NCI-H1436 (cell line): ENCODE measurements at places on chromosomes 2 and 18.

DNA sequence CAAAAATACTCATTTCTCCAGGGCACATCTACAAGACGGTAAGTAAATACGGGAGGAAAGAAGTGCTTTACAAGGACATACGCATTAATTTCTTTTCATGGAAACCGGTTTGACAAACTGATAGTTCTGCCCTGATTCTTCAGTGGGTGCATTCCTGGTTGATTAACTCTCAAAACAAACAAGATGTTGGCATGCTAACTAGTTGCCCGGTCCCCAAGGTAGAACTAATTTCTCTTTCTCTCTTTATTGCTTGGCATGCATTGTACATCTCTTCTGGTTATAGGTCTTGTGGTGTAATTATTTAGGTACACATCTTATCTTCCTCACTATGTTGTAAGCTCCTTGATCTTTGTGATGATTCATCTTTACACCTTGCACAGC lies 46.9 kb upstream of the SPATS2L start:
- DNase-seq: peak; percentile 71

DNA sequence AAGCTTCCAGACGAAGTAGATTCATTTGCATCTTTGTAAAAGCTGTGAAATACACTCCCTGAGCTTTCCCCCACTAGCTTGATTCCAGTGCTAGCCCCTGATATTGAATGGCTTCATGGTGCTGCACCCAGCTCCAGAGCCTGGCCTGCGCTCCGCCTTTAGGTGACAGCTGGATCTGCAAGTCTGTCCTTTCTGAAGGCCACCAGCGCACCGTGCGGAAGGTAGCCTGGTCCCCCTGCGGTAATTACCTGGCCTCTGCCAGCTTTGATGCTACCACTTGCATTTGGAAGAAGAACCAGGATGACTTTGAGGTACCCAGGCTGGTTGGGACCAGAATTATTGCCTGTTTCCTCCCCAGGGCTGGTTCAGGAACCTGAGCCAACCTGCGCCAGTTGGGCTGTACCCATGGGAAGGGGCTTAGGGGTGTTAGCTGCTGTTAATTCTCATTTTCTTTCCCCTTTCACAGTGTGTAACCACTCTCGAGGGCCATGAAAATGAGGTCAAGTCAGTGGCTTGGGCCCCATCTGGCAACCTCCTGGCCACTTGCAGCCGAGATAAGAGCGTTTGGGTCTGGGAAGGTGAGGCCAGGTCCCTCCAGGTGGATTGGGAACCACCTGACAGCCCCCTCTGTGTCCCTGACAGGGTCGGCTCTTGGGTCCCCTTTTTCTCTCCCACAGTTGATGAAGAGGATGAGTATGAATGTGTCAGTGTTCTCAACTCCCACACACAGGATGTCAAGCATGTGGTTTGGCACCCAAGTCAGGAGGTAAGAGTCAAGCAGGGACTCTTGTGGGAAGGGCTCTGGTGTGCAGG lies 1.3 kb downstream of the CIAO1 start:
- peak; percentile 5 for DNase-seq

DNA sequence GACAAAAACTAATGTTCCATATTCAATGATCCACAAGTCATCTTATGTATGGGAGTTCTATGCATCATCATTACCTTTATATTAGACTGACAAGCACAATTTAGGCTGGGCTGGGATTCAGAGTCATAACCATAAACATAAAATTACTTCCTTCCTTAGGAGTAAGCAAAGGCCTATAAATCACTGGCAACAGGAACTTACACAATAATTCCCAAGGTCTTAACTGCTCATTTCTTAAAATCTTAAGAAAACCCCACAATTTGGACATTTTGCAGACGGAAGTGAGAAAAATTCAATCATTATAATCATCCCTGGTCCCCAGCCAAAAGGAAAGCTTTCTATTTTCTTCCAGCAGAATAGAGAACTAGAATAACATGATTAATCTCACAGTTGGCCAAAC lies 232.3 kb downstream of the DYM start:
- DNase-seq: no peak

DNA sequence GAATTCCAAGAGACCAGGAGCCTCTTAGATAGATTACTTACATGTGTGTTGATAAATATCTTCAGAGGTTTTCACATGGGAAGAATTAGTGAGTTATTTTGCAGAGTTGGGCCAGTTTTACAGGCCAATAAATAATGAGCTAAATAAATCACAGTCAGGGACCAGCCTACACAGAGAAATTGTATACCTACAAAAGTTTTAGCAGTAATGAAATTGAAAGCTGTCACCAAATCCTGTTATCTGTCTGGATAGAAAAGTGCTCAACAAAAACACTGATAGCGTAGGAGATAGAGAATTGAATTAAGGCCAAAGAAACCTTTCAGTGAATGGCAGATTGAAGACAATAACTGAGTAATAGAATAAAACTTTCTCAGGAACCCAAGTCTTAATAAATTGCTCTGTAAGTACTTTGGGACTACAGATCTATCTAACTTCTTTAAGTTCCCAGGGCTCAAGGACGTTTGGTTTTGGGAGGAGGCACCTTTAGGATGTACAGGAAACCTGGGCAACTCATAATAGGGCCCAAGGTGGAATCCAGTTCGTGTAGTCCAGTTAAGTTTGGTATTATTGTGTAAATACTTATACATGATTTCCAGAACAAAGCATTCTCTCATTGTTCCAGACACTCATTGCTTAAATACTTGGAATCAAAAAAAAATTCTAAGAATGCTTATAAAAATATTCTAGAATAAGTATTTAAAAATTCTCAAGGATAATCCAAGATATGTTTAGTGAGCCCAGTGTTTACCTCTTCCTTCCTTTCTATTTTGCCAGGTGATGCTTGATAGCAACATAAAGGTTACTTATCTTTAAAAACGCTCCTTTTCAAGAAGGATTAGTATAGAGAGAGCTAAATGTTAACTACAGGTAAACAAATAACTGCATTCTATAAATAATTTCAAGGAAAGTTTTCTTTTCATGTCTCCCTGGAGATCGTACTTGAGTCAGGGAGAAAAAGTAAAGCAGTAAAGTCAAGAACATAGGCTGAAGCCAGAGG lies 134.5 kb downstream of the NCKAP5 start:
- DNase-seq: no peak

DNA sequence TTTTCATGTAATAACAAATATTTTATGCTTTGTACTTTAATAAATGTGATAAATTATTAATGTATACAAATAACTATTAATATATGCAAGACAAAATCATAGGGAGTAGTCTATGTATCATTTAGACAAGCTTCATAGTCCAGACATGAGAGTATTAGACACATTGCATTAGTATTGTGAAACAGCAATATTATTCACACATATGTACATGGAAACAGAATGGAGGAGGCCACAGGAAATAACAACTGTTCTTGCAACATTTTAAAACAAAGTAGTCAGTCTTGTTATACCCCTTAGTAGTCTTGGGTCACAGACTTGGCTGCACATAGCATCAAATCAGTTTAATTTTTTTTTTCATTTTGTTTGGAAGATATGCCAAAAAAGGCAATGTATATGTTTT lies 15.8 kb downstream of the DSC1 start:
- no peak for DNase-seq

DNA sequence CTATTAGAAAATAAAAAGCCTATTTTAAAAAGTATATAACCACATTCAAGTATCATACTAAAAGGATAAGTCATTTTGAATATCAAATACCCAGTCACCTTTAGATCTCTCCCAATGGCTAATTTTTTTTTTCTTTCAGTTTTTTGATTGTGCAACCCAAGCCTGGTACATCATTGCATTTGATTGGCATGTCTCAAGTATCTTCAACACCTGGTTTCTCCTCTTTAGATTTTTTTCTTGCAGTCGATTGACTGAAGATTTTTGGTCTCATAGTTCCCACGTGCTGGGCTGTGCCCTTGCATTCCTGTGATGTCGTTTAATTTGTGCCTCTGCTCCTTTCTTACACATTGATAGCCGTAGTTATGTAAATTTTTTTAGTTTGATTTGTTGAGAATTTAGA lies 40.7 kb downstream of the ATIC start:
- DNase-seq: no peak

GRCh38 chr18:78126106-78126505 lies 853.5 kb upstream of the SALL3 start:
- DNase-seq: no peak

DNA sequence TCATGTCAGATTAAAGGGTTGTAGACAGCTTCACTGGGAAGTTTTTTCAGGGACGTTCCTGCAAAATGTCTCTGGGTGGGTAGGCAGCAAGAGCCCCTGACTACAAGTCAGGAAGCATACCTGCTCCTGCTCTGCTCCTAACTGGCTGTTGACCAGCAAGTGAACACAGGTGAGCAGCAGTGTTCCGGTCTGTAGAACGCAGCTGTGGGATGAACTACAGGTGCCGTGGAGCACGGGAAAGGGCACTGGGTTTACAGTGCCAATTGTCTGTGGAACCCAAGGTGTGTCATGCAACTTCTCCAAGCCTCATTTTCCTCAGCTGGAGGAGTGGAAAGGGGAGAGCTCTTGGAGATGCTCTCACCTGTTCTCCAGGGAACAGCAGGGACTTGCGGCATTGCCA lies 6.6 kb downstream of the ASB18 start:
- DNase-seq: no peak

DNA sequence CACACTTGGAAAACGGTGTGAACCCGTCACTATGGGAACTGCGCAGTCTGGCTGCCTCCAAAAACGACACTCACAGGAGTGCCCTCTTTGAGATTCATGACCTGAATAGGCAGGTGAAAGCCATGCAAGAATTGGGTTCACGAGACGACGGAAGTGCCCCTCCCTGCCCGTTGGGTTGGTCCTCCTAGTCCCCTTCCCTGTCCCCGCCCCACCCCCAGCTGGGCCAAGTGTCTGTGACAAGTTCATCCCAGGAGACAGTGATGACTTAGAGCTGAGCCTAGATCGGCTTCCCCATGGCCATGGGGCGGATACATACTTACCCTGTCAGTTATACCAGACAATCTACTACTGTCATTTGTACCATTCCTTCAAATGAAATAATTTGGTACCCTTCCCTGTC lies 1137.7 kb upstream of the CHAC2 start:
- DNase-seq: no peak

DNA sequence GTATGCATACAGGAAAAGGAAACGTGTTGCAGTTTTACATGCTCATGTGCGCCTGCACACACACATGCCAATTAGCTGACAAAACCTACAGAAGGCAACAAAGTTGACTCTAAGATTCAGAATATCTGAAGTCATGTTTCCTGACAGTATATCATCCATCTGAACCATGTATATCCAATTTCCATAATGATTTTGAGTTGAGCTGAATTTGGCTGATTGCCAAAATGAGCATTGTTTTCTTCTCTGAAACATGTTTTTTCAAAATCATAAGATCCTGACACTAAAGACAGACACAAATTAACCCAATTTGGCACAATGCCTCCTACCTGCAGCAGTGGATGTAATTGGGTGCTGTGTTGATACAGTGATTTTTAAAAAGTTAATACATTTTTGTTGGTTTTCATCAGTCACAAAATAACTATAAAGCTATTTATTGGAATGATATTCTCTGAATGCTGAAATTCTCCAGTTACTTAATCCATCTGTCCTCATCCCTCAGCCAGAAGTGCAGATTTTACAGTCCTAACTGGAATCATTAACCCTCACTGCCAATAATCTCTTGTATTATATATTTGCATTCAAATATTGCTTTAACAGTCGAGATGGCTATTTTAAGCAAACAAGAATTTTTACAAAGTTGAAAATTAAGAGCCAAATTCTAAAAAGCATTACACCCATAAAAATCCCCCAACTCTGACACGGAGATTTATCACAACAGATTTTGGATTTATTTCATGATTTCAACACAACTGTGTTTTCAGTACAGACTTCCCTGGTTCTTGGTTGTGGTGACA lies 161.7 kb upstream of the LMAN1 start:
- no peak for DNase-seq

DNA sequence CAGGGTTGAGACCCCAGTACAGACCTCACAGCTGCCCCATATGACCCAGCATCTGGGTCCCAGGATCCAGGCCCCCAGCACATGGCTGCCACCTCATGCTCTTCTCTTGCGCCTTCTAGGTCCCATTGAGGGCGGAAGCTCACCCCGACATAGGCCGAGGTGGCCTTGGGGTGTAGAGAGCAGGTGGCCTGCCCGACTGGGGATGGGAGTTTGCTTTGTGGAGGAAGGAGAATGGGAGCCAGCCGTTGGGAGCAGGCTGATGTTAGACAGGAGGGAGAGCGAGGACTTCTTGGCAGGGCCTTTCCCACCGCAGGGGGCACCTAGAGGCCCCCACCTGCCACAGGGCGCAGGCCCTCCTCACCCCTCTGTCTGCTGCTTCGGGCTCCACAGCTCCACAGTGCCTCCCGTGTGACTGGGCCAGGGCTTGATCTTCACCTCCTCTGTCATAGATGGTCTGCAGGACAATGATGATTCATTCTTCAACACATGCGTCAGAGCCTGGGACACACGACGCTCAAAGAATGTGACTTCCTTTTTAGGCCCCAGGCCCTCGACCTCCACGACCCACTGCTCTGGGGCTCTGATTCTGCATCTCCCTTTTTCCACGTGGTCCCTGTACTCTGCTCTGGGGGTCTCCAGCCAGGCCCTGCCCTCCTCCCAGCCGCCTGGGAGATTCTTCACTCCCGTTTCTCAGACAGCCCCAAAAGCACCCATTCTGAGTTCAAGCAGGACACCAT lies 86.6 kb upstream of the ODC1 start:
- DNase-seq: no peak

DNA sequence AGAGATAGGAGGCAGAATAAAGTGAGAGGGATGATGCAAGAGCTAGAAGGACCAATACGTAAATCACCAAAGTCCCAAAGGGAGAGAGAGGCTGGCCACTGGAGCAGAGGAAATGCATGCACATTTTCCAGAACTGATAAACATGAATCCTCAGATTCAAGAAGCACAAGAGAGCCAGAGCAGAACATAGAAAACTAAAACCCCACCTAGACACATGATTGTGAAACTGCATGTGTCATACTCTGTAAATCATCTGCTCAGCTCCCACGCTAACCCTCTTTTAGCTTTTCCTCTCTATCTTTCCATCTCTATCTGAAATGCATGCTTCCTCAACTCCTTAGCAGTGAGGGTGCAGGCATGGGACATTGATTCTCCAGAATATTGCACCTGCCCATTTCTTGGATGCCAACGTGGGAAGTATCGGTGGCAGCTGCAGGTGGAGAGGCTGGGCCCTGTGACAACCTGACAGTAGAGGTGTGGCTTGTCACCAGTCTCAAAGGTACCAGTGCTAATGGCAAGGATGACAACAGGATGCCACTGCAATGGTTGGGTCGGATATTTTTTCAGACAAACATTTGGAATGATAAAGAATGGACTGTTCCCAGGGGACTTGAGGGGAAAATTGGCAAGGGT lies 89.3 kb upstream of the OTOS start:
- DNase-seq: no peak
